ENCODE measurements at places on chromosomes 11 and 22.

- peaks cover 9% of the 10 kb centered on the region for H3K4me1 ChIP-seq
- peak; percentile 34 for DNase-seq
- no peak overlapping the region for H3K4me3 ChIP-seq
- no peak overlapping the region for H3K27ac ChIP-seq
Measured at GRCh38 chr11:3880724-3881123, 25.3 kb downstream of the STIM1 start.

GRCh38 chr11:102420547-102420946, 32.0 kb downstream of the TMEM123 start:
- no peak for DNase-seq
- no peak overlapping the region for H3K4me3 ChIP-seq
- H3K4me1 ChIP-seq: peaks cover 20% of the 10 kb centered on the region
- H3K27ac ChIP-seq: peak overlapping the region; percentile 5
- H3K27me3 ChIP-seq: no peaks in the 10 kb centered on the region

DNA sequence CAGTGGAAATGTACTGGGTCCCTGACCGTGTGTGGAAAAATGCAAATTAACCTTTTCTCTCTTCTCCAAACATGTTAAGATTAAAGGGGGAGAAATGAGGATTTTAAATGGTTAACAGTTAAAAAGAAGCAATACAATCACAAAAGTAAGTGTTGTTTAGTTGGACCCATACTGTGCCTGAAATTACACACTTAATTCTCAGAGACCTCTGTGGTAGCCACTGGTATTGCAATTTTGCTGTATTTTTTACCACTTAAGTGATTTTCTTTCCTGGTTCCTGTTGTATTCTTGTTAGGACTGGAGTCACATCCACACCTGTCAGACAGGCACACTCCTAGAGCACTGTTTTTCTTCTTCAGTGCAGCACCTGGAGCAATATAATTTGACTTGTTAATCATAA, 179.6 kb upstream of the PDGFD start:
- no peaks in the 10 kb centered on the region for H3K27me3 ChIP-seq
- no peak overlapping the region for H3K4me3 ChIP-seq
- H3K36me3 ChIP-seq: no peaks in the 10 kb centered on the region
- H3K4me1 ChIP-seq: no peaks in the 10 kb centered on the region
- DNase-seq: peak; percentile 29
- no peak overlapping the region for H3K27ac ChIP-seq

GRCh38 chr22:33192156-33192555, 134.0 kb upstream of the SYN3 start:
- H3K36me3 ChIP-seq: no peaks in the 10 kb centered on the region
- no peaks in the 10 kb centered on the region for H3K4me1 ChIP-seq
- DNase-seq: no peak
- no peaks in the 10 kb centered on the region for H3K27me3 ChIP-seq

DNA sequence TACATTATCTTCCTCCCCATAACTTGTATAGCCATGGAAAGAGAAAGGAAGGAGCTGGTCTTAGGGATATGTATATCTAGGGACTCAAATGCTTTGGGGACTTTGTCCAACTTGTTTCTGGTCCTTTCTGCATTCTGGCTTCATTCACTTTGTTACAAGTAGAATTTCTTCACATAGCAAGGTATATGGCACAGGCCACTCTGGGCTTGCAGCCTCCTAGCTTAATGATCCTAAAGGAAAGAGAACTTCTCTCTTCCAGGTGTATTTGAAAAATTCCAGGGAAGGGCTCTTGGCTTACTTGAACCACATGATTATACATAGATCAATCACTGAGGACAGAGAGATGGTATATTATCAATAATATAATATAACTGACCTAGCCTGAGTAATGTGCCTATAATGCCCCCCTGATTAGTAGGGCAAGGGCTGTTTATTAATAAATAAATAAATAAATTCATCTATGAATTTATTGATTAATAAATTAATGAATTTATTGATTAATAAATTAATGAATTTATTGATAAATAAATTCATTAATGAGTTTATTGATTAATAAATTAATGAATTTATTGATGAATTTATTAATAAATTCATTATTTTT, 48.2 kb upstream of the CEP295 start:
- DNase-seq: peak; percentile 27
- H3K36me3 ChIP-seq: no peaks in the 10 kb centered on the region

DNA sequence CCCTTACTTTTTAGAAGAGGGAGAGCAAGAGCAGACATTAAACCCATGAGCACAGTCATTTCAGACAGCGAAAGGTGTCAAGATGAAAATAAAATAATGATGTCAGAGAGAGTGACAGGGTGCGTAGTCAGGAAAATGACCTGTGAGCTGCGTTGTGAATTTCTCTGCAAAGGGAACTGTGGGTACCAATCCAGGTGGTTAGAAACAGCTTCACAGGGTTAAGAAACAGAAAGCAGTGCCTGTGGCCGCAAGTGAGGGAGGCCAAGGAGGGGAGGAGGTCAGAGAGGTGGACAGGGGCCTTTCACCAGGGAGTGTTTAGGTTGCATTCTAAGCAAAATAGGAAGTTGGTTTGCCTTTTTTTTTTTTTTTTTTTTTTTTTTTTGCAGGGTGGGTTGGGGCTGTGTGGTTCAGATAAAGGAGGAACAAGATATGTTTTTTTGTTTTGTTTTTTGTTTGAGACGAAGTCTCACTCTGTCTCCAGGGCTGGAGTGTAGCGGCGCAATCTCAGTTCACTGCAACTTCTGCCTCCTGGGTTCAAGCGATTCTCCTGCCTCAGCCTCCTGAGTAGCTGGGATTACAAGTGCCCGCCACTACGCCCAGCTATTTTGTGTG, 7.9 kb downstream of the TIGD3 start:
- H3K36me3 ChIP-seq: no peaks in the 10 kb centered on the region
- no peaks in the 10 kb centered on the region for H3K4me1 ChIP-seq
- no peak for DNase-seq
- no peak overlapping the region for H3K4me3 ChIP-seq

DNA sequence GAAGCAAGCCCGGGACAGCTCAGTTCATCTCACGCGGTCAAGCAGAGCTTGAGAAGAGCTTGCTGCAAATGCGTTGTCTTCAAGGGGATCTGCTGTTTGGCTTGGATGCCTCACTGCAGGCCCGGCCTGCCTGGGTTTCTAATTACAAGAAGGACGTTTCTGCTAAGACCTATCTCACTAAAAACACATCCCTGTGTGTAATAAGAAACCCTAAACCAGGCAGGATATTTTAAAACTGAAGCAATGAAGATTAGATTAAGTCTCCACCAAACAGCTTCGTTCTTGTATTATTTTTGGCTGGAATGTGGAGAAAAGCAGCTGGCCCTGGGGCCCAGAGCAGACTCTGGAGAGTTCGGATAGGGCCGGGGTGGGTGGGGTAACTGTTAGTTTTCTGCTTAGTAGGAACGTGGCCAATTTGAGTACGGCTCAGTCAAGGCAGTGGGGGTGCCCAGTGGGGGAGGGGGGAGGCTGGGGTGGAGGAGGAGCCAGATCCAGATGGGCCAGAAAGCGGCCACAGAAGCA, 6.0 kb downstream of the PKNOX2 start:
- H3K4me1 ChIP-seq: peaks cover 6% of the 10 kb centered on the region
- peaks cover 9% of the 10 kb centered on the region for H3K27me3 ChIP-seq
- no peaks in the 10 kb centered on the region for H3K36me3 ChIP-seq

GRCh38 chr11:87421422-87421821, 383.7 kb downstream of the TMEM135 start:
- H3K4me3 ChIP-seq: no peak overlapping the region
- no peaks in the 10 kb centered on the region for H3K36me3 ChIP-seq
- no peaks in the 10 kb centered on the region for H3K4me1 ChIP-seq
- H3K27ac ChIP-seq: no peak overlapping the region
- no peaks in the 10 kb centered on the region for H3K27me3 ChIP-seq
- peak; percentile 90 for DNase-seq

- DNase-seq: no peak
- H3K27ac ChIP-seq: no peak overlapping the region
- H3K36me3 ChIP-seq: no peaks in the 10 kb centered on the region
- H3K27me3 ChIP-seq: no peaks in the 10 kb centered on the region
- H3K4me1 ChIP-seq: no peaks in the 10 kb centered on the region
- H3K4me3 ChIP-seq: no peak overlapping the region
Measured at GRCh38 chr11:92870196-92870832, 99.1 kb upstream of the MTNR1B start.

GRCh38 chr11:19087658-19088057, 27.1 kb upstream of the MRGPRX2 start:
- H3K4me3 ChIP-seq: no peak overlapping the region
- no peak for DNase-seq
- H3K27ac ChIP-seq: no peak overlapping the region
- no peaks in the 10 kb centered on the region for H3K36me3 ChIP-seq
- no peaks in the 10 kb centered on the region for H3K4me1 ChIP-seq
- H3K27me3 ChIP-seq: no peaks in the 10 kb centered on the region

GRCh38 chr11:134752964-134753770, 341.1 kb upstream of the B3GAT1 start:
- H3K27ac ChIP-seq: no peak overlapping the region
- no peak overlapping the region for H3K4me3 ChIP-seq
- H3K4me1 ChIP-seq: no peaks in the 10 kb centered on the region
- no peaks in the 10 kb centered on the region for H3K36me3 ChIP-seq
- no peaks in the 10 kb centered on the region for H3K27me3 ChIP-seq

- H3K27ac ChIP-seq: no peak overlapping the region
- DNase-seq: no peak
- H3K36me3 ChIP-seq: no peaks in the 10 kb centered on the region
- H3K4me3 ChIP-seq: no peak overlapping the region
- H3K4me1 ChIP-seq: peaks cover 14% of the 10 kb centered on the region
Measured at GRCh38 chr11:104763930-104764709, 134.1 kb downstream of the CASP12 start.

DNA sequence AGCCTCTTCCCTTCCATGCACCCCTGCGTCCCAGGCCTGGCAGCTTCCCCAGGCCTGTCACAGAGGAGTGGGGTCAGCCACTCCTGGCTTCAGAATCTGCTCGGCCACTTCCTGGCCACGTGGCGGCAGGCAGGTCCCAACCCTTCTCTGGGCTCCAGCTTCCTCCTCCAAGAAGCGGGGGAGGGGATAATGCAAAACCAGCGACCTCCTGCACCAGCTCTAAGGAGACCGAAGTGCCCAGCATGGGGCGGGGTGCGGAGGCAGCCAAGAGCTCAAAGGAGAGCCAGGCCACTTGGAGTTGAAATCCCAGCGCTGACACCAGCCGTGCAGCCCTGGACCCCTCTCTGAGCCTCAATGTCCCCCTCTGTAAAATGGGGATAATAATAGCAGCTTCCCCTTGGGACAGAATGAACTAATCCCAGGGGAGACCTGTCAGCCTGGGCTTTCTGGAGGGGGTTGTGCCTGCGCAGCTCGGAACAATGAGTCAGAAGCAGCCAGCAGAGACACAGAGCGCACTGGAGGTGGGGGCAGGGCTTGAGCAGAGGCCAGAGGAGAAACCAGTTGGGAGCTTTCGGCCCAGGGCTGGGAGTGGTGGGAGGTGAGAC, 22.8 kb upstream of the PICK1 start:
- H3K4me1 ChIP-seq: peaks cover 8% of the 10 kb centered on the region
- no peaks in the 10 kb centered on the region for H3K36me3 ChIP-seq
- peak; percentile 76 for DNase-seq
- no peak overlapping the region for H3K27ac ChIP-seq

DNA sequence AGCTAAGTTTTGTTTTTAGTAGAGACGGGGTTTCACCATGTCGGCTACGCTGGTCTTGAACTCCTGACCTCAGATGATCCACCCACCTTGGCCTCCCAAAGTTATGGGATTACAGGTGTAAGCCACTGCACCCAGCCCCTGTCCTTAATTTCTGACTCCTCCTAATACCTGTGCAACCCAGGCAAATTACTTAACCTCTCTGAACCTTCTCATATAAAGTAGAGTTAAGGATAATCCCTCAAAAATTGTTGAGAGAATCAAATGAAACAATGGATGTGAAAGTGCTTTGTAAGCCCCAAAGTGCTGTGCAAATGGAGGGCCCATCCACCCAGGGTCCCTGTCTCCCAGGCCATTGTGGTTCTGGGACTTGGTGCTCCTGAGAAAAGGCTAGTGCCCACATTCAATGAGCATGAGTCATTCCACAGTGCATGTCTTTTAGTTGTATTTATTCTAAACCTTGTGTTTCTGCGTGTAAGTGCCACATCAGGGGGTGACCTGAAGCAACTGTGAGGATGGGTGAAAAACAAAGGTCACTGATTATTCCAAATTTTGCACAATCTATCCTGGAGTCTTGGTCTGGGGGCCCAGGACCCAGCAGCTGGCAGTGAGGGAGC, 61.4 kb upstream of the PTPRJ start:
- peak; percentile 52 for DNase-seq
- no peak overlapping the region for H3K27ac ChIP-seq
- H3K4me3 ChIP-seq: no peak overlapping the region

- no peaks in the 10 kb centered on the region for H3K27me3 ChIP-seq
- no peak for DNase-seq
- H3K36me3 ChIP-seq: peaks cover 8% of the 10 kb centered on the region
Measured at GRCh38 chr22:20727118-20728015, 46.5 kb upstream of the SERPIND1 start.

DNA sequence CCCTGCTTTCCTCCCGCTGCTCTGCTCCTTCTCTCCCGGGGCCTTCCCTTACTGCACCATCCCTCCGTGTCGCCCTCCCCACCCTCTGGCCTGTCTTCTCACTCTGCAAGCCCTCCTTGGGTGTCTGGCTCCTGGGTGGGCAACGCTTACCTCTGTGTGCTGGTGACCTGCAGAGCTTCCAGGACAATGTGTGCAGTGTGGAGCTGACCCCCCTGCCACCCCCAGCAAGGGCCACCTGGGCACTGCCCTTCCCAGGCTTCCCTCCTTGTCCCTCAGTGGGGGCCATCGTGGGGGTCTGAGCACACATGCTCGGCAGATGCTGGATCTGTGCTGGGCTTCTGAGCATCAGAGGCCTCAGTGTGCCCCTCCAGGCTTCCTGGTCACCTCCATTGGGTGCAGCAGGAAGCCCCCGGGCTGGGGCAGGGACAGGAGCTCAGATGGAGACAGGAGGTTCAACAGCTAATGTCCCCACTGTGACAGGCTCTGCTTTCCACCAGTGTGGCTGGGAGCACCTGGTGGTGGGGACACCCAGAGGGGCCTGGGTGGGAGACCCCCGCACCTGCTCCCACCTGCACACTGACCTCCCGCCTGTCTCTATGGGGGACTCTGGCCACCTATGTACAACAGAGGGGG, 7.8 kb upstream of the BRSK2 start:
- no peaks in the 10 kb centered on the region for H3K36me3 ChIP-seq
- no peaks in the 10 kb centered on the region for H3K4me1 ChIP-seq
- H3K27me3 ChIP-seq: no peaks in the 10 kb centered on the region
- H3K4me3 ChIP-seq: no peak overlapping the region
- no peak overlapping the region for H3K27ac ChIP-seq

GRCh38 chr22:41913040-41913719, 1.7 kb downstream of the SHISA8 start:
- peaks cover 31% of the 10 kb centered on the region for H3K4me1 ChIP-seq
- no peak overlapping the region for H3K27ac ChIP-seq
- no peak overlapping the region for H3K4me3 ChIP-seq
- DNase-seq: no peak

All from A673 (cell line).